ENCODE measurements at places on chromosomes 16 and 17.

GRCh38 chr17:49316889-49317675, 45.0 kb downstream of the ZNF652 start:
- DNase-seq: no peak

- no peak for DNase-seq
Observed at GRCh38 chr17:17840751-17841591, 4.2 kb upstream of the SREBF1 start.

DNA sequence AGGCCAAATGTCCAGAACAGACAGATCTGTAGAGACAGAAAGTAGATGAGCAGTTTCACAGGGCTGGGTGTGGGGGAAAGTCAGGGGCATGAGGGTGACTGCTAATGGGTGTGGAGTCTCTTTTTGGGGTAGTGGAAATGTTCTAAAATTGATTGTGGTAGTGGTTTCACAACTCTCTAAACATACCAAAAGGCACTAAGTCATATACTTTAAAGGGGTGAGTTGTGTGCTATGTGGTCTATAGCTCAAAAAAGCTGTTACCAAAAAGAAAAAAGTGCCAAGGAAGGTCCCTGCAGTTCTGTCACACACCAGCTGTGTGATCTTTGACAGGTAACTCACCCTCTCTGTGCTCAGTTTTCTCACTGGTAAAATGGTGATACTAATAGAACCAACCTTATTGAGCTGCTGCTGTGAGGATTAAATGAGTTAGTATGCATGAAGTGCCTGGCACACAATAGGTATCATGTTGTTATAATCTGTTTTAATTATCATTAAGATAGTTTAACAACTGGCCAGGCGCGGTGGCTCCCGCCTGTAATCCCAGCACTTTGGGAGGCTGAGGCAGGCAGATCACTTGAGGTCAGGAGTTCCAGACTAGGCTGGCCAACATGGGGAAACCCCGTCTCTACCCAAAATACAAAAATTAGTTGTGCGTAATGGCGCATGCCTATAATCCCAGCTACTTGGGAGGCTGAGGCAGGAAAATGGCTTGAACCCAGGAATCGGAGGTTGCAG, 10.3 kb downstream of the ITGAX start:
- DNase-seq: no peak

GRCh38 chr17:42518755-42519545, 17.1 kb upstream of the NAGLU start:
- peak; percentile 75 for DNase-seq

- no peak for DNase-seq
Observed at GRCh38 chr16:55922662-55923061, 47.5 kb upstream of the CES5A start.

DNA sequence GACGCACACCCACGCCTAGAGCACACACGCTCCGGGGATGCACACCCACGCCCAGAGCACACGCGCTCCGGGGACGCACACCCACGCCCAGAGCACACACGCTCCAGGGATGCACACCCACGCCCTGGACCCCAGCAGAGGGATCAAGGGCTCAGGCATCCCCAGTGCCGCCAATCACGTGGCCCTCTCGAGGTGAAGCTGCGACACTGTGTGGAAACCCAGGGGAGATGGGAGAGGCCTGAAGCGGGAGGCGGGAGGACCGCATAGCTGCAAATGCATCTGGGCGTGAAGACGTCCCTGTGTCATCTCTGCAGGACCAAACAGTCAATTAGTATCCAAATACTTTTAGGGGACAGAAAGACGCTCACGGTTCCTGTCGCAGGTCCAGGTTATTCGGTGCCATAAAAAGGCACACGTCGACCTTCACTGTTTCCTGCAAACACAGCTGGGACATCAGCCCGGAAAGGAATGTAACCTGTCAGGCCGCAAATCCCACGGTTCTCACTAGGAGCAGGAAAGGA, 56.4 kb downstream of the TBC1D16 start:
- no peak for DNase-seq

- no peak for DNase-seq
Observed at GRCh38 chr17:39683295-39683939, 4.4 kb downstream of the PGAP3 start.

- DNase-seq: no peak
Observed at GRCh38 chr17:40369923-40370322, 5.4 kb upstream of the GJD3 start.

DNA sequence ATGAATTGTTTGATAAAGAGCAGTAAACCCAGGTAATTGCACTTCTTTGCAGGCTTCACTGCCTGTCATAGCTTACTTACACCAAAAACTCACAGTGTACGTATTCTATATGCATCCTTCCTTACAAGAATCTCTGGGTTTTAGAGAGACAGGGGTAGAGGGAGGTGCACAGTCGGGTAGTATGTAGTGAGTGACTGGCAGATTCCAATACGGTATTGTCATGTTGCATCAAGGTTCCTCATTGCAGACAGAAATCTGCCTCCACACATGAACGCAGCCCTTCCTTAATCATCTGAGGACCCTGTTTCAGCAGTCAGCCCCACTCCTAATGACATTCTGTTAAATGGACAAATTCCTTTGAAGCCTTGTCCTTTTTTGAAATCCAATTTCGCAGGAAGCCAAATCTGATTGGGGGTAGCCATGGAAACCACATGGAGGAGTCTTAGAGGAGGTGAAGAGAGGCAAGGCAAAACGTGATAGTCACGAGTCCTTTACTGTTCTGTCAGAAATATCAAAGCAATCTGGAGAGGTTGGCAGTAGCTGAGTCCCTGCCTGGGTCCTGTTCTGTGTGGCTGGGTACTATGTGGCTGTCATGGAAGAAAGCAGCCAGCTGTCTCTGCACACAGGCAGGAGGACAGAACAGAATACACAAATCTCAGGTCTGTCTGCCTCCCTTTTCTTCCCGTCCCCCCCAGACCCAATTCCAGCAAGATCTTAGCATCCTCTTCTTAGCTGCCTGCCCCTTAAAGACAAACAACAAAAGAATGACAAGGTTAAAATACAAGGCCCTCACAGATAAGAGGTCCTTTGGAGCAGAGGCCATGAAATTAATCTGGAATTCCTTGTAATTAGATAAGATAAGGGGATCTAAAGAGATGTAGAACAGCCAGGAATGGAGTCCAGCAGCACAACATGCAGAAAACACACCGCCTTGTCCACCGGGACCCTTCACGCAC, 3.1 kb upstream of the SKAP1 start:
- DNase-seq: no peak

DNA sequence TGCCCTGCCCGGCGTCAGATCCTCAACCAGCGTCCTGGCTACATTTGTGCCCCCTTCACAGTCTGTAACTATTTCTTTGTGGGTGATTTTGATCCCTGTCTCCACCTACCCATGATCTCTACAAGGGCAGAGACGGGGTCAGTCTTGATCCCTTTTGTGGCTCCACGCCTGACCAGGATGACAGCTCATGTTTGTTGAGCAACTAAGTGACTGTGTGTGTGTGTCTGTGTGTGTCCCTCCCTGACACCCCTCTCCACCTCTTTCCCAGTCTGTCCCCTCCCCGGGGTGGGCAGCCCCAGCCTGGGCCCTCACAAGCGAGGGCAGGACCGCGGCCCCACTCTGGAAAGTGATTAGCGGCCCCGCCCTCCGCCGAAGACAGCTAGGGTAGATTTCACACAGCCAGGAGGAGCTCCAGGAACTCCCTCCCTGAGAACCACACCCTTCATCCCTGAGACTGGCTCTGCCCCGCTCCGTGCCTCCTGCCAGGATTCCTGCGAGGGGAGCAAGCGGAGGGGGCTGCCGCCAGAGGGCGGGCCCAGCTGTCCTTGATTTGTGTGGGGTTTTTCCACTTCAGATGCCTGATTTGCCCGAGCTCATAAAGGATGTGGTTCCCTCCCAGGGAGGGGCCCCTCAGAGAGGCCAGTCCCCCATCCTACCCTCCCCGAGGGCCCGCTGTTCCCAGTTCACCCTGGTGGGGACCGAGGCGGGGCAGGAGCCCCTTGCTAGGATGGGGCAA, 5.3 kb upstream of the HS3ST6 start:
- DNase-seq: no peak

- no peak for DNase-seq
Observed at GRCh38 chr17:54194268-54194667, 371.5 kb downstream of the KIF2B start.

- DNase-seq: no peak
Observed at GRCh38 chr16:2160915-2161551, 5.5 kb downstream of the TRAF7 start.

DNA sequence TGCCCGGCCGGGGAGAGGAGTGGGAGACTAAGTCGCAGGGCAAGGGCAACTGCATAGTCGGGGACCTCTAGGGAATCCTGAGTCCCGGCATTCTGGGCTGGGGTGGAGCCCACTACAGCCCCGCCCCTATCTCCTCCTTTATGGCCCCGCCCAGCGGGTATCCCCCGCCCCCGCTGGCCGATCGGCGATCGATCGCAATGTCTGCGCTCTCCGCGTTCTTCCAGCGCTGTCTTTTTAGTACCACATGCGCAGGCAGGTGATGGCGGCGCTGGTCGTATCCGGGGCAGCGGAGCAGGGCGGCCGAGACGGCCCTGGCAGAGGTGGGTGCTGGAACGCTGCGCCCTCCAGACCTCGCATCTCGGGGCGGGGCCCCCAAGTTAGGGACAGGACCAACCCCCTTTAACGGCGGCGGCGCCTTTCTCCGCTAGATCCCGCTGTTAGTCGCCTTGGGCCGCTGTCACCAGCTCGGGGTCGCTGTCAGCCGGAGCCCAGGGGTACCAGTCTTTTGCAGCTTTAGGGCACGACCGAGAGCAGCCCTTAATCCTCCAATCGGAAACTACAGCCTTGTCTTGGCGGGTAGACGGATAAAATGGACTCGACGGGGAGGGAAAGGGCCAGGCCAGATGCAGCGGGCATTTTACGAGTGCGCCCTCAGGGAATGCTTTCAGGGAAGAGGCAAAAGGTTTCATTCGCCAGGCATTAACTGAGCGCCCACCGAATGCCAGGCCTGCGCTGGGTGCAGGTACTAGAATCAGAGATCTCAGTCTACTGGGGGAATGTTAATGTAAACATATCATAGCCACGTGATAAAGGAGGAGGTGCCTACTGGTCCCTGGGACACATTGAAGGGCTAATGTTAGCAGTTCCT, at the start of gene DPH1:
Gene DPH1 (plus strand): TSS at position 243 of the 868 bp plus-strand sequence. CDS start 17 bp downstream, at position 260.
- peak; percentile 92 for DNase-seq

- DNase-seq: no peak
Observed at GRCh38 chr17:17783825-17784656, 52.7 kb downstream of the SREBF1 start.

- DNase-seq: no peak
Observed at GRCh38 chr16:890217-890616, 80.6 kb downstream of the LMF1 start.

GRCh38 chr16:78972986-78973385, 627.6 kb downstream of the MAF start:
- no peak for DNase-seq

DNA sequence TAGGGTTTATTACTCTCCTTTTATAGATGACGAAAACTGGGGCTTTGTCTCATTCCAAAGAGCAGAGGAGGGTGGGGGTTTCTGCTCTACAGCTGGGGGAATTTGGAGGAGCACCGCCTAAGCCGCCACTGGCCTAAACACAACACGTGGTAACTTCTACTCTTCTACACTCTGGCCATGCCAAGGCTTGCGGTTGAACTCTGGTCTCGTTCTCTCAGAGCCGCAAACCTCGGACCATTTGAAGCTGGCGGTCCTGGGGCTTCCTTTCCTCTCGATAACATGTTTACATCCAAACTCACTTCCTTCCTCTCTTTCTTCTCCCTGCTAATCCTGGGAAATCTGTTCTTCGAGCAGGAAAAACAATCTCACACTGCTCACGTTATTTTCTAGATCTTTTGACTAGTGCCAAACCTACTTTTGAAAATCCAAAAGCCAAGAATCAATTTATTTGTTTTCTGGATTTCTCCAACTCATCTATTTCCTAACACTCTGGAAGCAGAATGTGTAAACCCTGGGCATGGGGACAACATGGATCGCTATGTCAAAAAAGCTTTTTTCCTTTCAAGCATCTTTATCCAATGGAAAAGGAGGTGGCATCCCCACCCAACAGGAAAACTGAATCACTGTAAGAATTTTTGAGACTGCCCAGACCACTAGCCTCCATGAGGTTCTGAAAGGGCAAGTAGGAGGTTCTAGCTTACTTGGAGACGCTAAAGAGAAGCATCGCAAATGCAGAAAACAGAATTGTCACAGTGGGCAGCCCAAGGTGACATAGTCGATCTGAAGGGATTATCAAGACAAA, 13.6 kb upstream of the EEF2K start:
- DNase-seq: peak; percentile 89

All from ureter (tissue), 1 donor.